Cardiac ventricle fibroblast (primary cell): ENCODE measurements at places on chromosomes 7 and 10. TPM values are rescaled to one million over a fixed set of nuclear protein-coding genes. Genes with fewer than 3 reads are reported as not detected.

The CLDN4 gene
- total RNA-seq, result not detected in 2 replicates

The TMEM236 gene
- total RNA-seq, result 0.06 and 0.15 TPM in 2 replicates

The NFE2L3 gene
- total RNA-seq, result 0.29 and 1.6 TPM in 2 replicates

The NODAL gene
- not detected in 2 replicates for total RNA-seq

The EVX1 gene
- total RNA-seq, result 0.50 TPM in 1 of 2 replicates, not detected in the other

The CPVL gene
- 6.1 and 6.7 TPM in 2 replicates for total RNA-seq

The MSS51 gene
- total RNA-seq, result 0.68 and 0.94 TPM in 2 replicates

The OPALIN gene
- total RNA-seq, result not detected in 2 replicates

The LGI1 gene
- total RNA-seq, result not detected in 2 replicates
